ENCODE measurements at places on chromosomes 3 and 15. TPM values are rescaled to one million over a fixed set of nuclear protein-coding genes. Genes with fewer than 3 reads are reported as not detected.

GRCh38 chr3:34948517-34948916 is 690.8 kb upstream of the ARPP21 start:
- DNase-seq: peak; percentile 71

GRCh38 chr3:68116580-68116979 is 462.2 kb upstream of the SUCLG2 start:
- DNase-seq: no peak

GRCh38 chr3:174365796-174366195 is 493.3 kb upstream of the NAALADL2 start:
- no peak for DNase-seq

Gene HRG
- polyA plus RNA-seq: not detected
